CD4-positive, alpha-beta T cell (primary cell): ENCODE measurements at places on chromosomes 12 and 14. TPM values are rescaled to one million over a fixed set of nuclear protein-coding genes. Genes with fewer than 3 reads are reported as not detected.

DNA sequence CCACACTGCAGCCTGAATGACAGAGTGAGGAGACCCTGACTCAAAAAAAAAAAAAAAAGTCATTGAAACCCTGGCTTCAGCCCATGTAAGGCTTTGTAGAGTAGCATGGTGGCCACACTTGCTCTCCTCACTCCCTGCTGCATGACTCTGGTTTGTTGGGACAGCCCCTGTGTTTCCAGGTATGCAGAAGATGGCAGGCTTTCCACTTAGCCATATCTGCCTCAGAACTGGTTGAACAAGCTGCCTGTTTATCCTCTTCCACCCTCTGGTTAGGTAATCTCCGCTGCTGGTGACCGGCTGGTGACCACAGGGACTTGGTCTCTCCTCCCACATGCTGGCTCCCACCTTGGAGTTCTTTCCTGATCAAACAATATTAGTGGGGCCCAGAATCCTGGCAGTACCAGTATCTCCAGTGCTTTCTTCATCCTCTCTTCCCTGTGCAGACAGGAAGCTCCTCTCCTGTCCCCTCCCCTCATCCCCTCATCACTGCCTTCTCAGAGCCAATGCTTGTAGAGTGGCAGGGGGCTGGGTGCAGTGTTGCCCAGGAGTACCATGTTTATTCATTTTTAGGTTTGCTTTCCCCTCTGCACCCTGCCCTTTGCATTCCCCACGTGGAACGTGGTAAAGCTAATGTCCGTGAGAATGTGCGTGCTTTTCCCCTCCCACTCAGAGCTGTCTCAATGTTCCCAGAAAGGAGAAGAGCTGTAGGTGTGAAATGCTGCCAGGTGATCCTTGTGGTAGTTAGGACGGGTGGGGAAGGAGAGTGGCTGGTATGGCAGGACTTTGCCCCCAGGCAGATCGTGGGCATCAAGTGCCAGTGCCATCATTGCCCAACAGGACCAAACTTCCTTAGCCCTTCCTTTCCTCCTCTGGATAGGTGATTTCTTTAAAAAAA is 11.3 kb downstream of the ABHD12B start:
- DNase-seq: no peak

- DNase-seq: no peak
Observed at GRCh38 chr12:103813949-103814348, 27.1 kb downstream of the NT5DC3 start.

- no peak for DNase-seq
Observed at GRCh38 chr12:50132505-50133135, 20.6 kb downstream of the COX14 start.

TC2N gene
- total RNA-seq: 138 TPM

DNA sequence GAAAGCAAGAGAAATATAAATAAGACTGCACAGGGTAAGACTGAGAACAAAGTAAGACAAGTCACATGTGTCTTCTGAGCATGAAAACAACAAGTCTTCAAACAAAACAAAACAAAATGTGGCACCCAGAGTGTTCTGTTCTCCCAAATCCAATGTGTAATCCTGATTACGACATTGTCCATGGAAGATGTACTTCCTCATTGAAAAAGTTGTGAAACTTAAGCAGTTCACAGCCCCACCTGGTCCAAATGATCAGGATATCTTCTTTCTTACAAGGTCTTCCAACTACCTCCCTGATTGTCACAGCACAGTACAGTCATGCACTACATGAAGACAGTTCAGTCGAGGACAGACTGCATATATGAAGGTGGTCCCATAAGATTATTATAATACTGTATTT is 23.3 kb upstream of the NEK9 start:
- DNase-seq: no peak

- no peak for DNase-seq
Observed at GRCh38 chr12:5434647-5435560, 3.0 kb downstream of the NTF3 start.

DNA sequence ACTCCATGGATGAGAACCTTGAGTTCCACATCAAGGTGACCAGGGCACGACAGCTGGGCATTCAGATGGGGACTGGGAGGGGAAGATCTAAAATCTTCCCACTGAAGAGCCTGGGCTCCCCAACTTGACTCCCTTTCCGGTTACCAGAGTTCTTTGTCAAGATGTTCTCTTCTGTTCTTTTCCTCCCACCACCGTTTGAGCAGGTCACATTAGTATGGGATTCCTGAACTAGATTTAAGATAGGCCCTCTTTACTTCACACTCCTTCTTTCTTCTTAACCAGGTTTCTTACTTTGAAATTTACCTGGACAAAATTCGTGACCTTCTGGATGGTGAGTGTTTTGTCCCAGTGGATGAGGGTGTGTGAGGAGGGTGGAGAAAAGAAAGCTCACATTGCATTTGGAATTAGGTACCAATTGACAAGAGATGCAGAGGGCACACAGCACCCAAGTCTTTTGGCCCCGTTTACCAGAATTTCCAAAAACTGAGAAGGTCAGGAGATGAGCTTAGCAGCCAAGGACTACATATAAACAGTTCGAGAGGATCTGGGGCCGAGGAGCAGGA is 14.4 kb downstream of the KIF5A start:
- no peak for DNase-seq

GRCh38 chr12:91250273-91250665 is 67.7 kb upstream of the DCN start:
- DNase-seq: no peak

DNA sequence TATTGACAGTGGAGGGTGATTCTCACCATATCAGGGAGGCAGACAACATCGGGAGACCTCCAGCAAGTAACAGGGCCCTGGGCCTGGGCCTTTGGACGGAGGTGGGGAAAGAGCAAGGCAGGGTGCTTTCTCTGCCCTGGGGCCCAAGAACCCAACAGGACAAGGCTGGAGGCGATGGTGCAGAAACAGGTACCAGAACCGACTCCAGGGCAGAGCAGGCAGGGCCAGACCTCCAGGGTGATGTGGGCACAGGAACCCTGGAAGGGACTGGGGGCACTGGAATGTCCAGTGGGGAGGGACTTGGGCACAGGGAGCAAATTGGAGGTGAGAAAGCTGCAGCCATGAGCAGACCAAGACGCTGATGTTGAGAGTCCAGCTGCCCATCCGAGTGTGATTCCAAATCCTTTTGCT is 44.4 kb downstream of the PRMT8 start:
- no peak for DNase-seq

GRCh38 chr14:21626491-21627230 is 8.1 kb downstream of the OR10G2 start:
- no peak for DNase-seq

DNA sequence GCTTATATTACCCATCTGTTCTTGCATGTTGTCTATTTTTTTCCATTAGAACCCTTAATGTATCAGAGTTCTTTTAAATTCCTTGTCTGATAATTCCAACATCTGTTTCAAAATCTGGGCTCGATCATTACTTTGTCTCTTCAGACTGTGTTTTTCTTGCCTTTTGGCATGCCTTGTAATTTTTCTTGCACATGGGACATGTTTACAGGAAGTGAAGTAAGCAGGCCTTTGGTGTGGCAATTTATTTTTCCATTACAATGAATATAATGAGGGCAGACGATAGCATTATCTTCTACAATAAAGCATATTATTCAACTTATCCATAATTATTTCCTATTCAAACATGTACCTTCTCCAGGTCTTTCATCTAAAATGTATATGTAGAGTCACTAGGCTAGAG is 48.3 kb downstream of the STXBP6 start:
- no peak for DNase-seq

- no peak for DNase-seq
Observed at GRCh38 chr12:23140710-23141109, 515.7 kb downstream of the ETNK1 start.

ADAMTS20 gene
- not detected for total RNA-seq

GRCh38 chr12:114992443-114992842 is 308.5 kb upstream of the TBX3 start:
- DNase-seq: no peak

MANSC4 gene
- total RNA-seq: not detected

AHNAK2 gene
- not detected for total RNA-seq

CD163L1 gene
- not detected for total RNA-seq

ELK3 gene
- 26.8 TPM for total RNA-seq

DNA sequence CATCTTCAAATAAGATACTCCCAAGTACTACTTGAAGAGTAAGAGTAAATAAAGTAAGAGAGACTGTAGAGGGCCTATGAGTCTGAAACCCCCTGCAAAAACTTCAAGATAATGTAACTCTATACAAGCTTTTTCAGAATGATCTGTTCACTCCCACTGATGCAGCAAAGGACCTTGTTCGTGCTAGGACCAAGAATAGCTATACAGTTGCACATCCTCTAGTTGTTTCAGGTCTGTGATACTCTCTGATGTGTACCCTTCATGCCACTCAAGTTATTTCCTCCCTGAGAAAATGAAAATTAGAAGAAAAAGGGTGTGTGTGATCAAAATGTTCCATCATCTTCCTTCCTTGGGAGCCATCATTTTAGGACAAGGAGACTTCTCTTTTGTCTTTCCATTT is 204.4 kb downstream of the ALX1 start:
- no peak for DNase-seq

DNA sequence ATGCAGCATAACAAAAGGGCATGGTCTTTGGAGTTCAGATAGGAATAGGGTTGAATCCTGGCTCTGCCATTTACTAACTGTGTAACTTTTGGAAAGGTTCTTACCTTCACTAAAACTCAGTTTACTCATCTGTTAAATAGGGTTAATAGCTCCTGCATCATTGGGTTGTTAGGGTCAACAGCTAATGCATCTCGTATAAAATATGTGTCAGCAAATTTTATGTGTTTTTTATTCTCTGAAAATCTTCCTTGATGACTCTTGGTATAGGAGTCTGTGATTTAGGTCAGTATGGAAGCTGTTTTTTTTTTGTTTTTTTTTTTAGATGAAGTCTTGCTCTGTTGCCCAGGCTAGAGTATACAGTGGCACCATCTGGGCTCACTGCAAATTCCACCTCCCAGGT is 36.1 kb upstream of the SRP54 start:
- no peak for DNase-seq

DNA sequence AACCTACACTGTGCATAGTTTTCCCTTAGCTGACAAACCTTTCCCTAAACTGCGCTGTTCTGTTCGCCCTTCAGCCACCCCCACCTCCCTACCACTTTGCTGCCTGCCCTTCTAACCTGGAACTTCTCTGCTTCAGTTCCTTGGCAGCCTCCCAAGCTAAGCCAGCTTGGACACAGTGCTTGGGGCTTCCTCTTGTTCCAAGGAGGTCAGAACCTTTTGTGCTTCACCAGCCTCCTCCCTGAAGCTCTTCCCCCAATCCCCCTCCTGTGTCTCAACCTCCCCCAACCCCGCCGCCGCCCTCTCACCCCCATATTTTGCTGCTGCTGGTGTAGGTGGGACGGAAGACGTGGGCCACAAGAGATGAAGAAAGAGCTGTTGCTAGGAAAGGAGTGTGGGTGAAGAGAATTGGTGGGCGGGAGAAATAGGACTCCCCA is 8.1 kb upstream of the RIC8B start:
- DNase-seq: no peak
